Mucosa of descending colon (tissue), 3 donors: ENCODE measurements at places on chromosomes 12 and 14. TPM values are rescaled to one million over a fixed set of nuclear protein-coding genes. Genes with fewer than 3 reads are reported as not detected.
A peak's percentile ranks its signal among the peaks of the same experiment; 100 is the strongest.

DNA sequence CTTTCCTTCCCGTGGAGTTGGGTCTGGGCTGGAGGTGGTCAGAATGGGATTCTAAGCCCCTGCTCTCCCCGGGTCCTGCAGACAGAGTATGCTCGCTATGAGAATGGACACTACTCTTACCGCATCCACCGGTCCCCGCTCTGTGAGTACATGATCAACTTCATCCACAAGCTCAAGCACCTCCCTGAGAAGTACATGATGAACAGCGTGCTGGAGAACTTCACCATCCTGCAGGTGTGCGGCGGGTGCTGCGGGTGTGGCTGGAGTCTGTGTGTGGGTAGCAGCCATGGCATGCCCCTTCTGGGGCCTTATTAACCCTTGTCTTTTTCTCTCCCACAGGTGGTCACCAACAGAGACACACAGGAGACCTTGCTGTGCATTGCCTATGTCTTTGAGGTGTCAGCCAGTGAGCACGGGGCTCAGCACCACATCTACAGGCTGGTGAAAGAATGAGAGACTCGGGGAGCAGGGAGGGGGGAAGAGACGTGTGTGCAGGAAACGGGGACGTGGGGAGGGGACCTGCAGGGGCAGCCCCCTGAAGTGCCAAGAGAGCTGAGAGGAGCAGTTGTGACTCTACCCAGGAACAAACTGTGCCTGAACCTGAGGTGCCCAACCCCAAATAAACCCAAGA, 37.0 kb upstream of the TSPAN9 start:
- no peak for DNase-seq

Gene CELA1
- total RNA-seq, result not detected

- peak; percentile 34 for DNase-seq
Observed at GRCh38 chr12:102052192-102053061, 9.4 kb downstream of the WASHC3 start.

- no peak for DNase-seq
Observed at GRCh38 chr12:55831447-55831815, 2.0 kb upstream of the DNAJC14 start.

DNA sequence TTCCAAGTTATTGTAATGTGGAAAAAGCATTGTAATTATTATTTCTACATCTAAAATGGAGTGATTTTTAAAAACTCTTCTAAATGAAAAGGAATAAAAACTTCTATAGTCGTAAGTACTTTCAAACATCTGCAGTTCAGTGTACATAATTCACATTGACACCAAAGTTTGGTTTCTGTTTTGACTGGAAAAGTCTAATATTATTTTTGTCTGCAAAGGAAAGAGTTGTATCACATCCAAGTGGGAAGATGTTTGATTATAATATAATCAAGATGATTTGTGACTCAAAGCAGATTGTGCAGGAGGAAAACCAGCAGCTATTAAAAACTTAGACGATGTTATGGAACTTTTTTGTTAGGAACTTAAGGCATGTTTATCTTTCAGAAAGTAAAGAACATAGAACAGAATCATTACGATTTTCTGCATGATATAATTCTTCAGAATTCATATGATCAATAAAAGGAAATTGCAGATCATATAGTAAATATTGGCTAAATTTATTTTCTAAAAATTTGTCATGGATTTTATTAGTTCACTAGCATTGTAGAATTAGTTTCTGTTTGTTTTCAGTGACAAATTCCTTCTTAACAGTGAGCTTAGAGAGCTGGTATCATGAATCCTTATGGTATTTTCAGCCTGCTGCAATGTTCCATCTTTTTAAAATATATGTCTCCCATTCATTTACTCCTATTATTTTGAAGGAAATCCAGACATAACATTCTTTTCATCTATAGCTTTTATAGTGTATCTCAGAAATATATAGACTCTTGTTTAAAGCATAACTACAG, 145.8 kb downstream of the MIPOL1 start:
- no peak for DNase-seq
